ENCODE measurements at places on chromosomes 1 and 21.

DNA sequence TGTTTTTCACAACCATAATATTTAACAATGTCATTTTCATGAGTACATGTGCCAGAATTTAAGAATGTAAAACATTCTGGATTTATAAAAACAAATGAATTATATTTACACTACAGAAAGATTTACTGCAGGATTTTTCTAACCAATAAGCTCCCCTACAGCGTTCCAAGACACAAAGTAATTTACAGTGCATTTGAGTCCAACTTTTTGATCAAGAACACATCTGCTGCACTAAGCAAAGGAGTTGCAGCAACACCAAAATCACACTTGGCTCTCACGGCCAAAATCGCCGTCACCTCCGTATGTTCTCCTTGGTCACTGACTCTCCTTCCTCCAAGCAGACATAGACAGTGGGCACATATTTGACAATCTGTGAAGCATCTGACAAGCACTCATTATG lies 7.7 kb downstream of the VPS26C start:
- no peak for DNase-seq

- no peak for DNase-seq
These were observed 57.4 kb upstream of the MTF2 start for GRCh38 chr1:93021539-93022134.

DNA sequence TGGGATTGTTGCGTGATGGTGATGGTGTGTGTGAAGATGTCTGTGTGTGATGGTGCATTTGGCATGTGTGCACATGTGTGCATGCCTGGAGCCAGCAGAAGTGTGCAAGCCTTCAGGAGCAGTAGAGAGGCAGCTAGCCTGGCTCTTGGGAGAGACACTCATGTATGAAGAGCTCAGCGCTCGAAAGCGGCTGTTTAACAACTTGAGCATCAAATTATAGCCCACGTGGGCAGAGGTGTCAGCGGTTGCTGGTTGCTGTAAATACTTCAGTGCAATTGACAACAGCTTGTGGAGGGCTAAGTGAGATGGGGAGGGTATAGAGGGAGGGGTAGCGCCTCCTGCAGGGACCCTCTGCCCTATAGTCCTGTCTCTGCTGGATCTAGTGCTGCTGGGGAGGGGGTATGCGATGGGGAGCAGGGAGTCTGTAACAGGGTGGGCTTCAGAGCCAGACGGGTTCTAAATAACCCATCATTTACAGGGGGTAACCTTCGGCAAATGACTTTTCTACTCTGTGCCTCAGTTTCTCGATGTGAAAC lies 21.5 kb downstream of the FOXD2 start:
- DNase-seq = no peak

DNA sequence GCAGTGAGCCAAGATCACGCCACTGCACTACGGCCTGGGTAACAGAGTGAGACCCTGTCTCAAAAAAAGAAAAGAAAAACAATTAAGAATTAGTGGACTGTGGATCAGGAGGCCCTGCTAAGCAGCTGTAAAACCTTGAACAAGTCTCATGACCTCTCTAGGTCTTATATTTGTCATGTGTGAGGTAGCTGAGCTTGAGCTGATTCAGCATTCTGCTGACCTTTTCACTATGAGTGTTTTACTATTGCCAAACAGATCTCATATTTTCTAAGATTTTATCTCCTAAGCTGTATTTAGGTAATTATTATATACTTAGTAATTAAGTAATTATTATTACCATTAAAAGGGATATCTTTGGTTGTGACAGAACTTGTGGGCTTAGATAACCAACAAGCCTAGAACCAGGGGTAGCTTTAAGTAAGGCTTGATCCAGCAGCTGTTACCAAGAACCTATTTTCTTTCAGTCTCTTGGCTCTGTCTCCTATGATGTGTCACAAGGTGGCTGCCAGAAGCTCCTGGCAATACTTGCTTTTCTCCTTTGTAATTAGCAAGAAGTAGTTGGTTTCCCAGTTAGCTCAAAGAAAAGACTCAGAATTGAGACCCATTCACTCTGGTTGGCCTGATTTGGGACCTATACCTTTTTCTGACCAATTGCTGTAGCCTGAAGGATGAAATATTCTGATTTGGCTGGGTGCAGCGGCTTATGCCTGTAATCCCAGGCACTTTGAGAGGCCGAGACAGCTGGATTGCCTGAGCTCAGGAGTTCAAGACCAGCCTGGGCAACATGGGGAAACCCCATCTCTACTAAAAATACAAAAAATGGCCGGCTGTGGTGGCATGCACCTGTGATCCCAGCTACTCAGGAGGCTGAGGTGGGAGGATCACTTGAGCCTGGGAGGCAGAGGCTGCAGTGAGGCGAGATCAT lies 8.5 kb upstream of the ZC3H12A start:
- no peak for DNase-seq

GRCh38 chr1:185846672-185847444 lies 112.7 kb downstream of the HMCN1 start:
- DNase-seq = no peak

- DNase-seq = no peak
These were observed 32.2 kb downstream of the POFUT2 start for GRCh38 chr21:45255381-45256020.

DNA sequence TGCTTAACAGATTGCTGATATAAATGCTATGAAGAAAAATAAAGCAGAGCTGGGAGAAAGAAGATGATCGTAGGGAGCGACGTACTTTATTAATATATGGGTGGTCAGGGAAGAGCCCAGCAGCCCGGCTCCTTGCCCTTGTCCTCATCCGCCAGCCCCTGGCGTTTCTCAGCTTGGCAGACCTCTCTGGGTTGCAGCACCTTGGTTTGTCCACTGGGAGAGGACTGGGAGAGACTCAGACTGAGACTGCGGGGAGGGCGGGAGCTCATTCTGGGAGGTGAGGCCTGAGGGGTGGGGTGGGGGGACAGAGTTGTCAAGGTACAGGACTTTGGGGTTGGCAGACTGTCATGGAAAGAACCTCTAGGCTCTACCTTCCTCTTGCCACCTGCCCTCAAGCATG lies 3.3 kb upstream of the S100A3 start:
- DNase-seq = no peak

- DNase-seq = no peak
These were observed 597.9 kb upstream of the ADAMTS5 start for GRCh38 chr21:27564684-27565301.

All from stimulated activated CD4-positive, alpha-beta T cell treated with anti-CD3 and anti-CD28 coated beads, Interleukin-1b, Interleukin-23, amount 100 ng/mL, for 48 hours (primary cell).